ENCODE measurements at places on chromosomes 7 and 10.

DNA sequence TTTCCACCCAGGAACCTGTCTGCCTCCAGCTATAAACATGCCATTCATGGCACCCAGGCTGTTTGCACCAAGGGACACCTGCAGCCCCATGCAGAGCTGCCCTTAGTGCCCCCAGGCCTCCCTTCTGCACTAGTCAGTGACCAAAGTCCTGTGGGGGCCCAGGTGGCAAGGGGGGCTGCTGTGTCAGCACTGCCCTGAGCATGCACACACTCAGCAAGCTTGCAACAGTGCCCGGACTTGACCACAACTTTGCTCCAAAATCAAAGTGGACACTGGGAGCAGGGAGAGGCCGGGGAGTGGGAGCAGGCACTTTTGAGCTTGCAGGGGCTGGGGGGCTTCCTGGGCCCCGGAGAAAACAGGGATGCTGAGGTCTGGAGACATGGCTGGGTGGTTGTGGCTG, 192.9 kb upstream of the MBL2 start:
- DNase-seq = peak; percentile 87

DNA sequence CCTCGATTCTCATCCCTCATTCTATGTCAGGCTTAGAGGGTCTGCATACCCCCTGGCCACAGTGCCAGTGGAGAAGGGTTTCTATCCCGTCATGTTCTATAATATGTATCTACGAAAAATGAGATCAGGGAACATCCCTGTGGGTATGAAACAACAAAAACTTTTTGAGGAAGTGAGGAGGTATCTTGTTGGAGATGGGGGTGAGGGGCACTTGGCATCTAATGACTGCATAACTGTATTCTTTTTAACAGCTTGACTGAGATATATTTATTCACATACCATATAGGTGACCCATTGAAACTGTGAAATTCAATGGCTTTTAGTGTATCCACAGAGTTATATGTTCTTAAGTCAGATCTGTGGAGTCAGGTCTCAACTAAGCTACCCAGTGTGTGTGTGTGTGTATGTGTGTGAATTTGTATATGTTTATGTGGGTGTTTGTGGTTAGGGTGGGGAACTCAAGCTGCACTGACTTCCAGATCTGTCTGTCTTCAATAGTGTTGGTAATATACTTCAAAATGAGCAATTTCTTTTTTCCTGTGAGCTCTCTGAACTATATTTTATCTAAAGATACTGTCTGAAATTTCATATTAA, 528.9 kb downstream of the CNTNAP2 start:
- no peak for DNase-seq

- DNase-seq = no peak
Observed at GRCh38 chr7:18459484-18460245, 35.9 kb upstream of the HDAC9 start.

DNA sequence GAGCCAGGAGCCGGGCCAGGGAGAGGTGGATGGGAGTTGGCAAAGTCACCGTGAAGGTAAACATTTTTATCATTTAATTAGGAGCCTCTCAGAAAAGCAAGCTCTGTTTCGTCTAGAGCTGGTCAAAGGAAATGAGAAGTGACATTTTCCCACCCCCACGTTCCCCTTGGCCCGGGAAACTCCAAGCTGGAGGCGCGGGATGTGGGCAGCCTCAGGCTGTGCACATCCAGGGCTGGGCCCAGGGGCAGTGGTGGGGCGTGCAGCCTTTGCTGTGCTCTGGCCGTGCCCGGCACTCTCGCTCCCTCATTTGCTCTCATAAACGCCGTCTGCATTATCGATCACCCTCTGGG, 135.6 kb upstream of the RET start:
- DNase-seq = no peak

GRCh38 chr7:16615228-16615627, 30.3 kb downstream of the ANKMY2 start:
- DNase-seq = no peak

GRCh38 chr7:148289630-148290029, 300.9 kb upstream of the C7orf33 start:
- peak; percentile 41 for DNase-seq

DNA sequence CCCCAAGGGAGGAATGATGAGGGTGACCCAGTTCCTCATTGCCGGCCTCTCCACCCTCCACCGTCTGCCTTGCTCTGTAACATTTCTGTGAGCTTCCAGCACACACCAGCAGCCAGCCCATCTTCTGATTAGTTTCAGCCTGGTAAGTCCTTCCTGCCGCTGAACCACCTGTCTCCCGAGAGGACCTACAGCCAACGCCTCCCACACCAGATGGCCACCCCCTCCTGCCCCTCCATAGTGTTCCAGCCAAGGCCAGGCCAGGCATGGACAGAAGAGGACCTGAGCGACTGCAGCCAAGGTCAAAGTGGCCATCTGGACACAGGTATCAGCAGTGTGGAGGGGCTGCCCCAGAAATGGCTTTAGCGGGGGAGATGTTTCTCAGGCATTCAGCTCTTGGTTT, 170.7 kb upstream of the CTBP2 start:
- no peak for DNase-seq

DNA sequence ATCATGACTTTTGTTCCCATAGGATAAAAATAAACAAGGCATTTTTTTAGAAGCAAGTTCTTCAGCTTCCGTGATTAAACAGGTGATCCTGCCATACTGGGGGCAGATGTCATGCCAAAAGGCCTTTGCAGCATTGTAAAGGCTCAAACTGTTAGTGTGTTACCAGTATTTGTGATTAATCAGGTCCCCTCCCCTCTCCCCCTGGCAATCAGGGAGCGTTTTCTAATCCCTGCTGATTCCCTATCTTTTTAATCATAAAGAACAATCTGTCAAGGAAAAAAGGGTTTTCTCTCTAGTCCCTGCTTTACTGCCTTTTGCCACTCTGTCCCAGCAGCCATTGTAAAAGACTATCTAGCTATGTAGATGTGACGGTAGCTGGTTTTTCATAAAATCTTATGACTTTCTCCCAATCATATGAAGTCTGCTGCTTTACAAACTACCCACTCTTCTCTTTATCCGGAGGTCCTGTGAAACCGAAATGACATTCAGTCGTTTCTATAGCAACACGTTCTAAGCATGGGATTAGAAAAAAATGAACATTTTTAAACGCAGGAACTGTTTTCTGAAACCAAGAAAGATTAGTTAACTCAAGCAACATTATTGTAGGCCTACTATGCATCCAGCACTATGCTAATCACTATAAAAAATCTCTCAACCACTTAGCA, 210.9 kb downstream of the RNLS start:
- no peak for DNase-seq

DNA sequence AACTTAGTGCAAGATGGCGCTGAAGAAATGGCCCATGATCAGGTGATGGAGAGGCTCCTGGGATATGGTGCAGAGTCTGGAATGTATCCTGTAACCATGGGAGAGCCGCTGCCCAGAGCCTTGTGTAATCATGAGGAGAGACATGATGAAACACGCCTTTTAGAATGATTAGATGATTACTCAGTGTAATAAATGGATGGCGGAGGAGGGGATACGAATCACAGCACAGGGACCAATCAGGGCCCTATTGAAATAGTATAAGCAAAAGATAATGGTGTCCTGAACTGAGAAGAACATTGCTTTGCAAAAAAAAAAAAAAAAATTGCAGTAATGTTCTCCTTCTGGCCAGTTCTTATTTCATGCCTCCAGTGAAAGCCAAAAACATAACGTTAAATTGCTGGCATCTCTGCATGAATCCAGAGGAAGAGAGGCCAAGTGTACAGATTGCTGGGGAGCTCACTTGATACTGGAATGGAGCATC, 668.5 kb upstream of the AUTS2 start:
- DNase-seq = no peak

DNA sequence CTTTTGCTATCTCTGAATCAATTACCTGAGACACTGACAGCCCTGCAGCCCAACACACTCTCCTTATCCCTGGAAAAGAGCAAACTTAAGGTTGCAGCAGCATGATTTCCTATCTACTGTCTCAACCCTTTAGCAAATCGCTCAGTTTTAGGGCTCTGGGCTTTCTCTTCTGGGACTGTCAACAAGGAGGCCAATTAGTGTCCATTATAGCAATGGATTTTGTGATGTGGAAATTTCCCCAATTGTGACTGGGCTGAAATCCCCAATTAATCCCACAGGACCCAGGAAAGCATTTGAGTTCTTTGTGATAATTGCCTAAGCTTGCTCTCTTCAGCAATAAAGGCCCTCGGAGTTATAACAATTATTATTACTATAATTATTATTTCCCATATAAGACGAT, 197.0 kb downstream of the ZNF438 start:
- DNase-seq = no peak

- DNase-seq = peak; percentile 88
Observed at GRCh38 chr10:5666008-5666840, at the start of gene ASB13. Gene ASB13 (minus strand): TSS chr10:5666595. CDS start chr10:5666551, 44 bp downstream.

DNA sequence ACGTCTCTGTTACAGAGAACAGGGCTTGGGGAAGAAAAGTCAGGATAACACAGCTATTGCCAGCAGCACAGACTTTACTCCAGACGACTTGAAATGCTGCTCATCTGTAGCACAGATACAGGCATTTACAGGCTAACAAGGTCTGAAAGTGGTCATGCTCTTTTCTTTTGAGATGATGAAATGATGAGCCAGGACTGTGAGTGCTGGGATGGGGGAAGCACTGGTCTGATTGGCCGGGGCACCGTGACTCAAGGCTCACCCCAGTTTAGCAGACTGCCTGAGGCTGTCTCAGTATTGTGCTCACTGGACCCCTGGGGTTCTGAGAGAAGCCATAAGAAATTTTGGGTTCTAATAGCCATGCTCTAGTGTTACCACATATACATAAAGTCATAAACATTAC, 12.4 kb downstream of the SMKR1 start:
- DNase-seq = no peak

DNA sequence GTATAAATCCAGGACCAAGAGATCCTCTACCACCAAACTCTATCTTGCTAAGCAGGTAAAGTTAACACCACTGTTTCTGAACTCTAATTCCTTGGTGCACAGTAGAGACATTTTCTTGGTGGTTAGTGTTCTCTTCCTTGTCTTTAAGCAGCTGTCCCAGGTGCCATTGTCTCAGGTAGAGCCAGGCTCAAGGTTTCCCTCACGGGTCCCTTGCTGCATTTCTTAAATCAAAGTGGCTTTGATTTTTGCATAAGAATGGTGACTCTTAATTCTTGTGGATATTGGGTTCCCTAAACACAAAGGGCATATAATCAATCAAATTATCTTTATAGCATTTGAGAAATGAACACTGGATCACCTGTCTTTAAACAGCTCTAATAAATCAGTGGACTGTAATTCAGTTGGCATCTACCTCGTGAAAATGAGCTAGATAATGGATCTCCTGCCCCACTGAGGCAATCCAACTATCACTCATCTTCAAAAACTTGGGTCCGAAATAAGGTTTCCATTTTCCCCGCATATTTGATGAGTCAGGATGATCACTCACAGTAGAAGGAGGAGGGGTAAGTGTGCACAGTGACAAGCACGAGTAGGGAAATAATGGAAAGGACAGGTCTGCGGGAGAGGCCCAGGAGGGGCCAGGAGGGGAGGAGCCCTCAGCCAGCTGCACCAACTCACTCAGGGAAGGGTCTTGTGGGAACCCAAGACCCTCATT, 2.4 kb downstream of the ABCC2 start:
- no peak for DNase-seq

- no peak for DNase-seq
Observed at GRCh38 chr7:11221984-11222383, 248.3 kb downstream of the PHF14 start.

DNA sequence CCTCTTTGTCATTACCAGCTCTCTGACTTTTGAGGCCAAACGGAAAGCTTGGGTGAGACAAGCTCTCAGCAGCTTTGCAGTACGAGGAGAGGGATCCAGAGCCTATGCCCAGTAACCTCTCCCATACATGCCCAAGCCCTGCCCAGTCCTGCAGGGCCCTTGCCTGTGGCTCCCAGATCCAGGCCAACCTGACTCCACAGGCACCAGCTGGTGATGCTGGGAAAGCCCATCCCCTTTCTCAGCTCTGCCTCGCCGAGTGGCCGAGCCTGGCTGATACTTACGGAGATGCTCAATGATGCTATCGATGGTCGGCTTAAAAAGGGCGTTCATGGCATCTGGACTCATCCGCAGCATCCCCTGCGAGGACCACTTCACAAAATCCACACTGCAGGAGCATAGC, 55.4 kb downstream of the PNLIPRP2 start:
- no peak for DNase-seq

DNA sequence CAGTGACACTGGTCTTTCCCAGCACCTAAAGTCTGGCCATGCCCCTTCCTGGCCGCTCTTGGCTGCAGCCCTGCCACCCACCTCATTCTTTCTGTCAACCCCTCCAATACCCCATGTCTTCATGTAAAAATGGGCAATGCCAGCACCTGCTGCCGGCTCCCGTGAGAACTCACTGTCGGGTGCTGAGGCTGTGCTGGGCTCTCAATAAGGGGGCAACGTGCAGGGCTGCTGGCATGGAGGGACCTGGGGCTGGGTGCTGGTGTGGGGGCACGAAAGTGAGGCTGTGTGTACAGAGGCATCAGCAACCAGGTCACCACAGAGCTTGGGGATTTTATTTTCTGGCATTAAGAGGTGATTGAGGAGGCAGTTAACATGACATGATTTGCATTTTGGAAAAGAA, 65.3 kb downstream of the ALOX5 start:
- DNase-seq = no peak

GRCh38 chr10:129769381-129770116, 194.5 kb downstream of the EBF3 start:
- DNase-seq = no peak

- DNase-seq = peak; percentile 31
Observed at GRCh38 chr7:128408709-128409595, 830 bp downstream of the IMPDH1 start.

DNA sequence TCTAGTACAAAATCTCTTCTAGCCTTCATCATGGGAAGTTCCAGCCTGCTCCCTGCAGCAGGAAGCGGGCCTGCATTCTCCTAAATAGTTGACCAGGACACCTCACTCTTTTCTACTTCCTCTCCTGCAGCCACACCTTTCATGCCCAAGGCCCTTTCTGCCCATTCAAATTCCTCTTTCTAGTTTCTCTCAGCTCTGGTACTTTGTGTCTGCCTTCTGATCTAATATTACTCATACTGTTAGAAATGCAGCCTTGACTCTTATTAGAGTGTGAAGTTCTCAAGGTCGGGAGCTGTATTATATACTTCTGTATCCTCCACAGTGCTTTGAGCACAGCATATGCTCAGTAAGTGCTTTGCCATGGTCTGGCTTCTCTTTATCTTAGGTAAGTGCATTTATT, 103.1 kb downstream of the PRKCQ start:
- no peak for DNase-seq

- DNase-seq = no peak
Observed at GRCh38 chr7:46859963-46860475, 721.9 kb downstream of the TNS3 start.

DNA sequence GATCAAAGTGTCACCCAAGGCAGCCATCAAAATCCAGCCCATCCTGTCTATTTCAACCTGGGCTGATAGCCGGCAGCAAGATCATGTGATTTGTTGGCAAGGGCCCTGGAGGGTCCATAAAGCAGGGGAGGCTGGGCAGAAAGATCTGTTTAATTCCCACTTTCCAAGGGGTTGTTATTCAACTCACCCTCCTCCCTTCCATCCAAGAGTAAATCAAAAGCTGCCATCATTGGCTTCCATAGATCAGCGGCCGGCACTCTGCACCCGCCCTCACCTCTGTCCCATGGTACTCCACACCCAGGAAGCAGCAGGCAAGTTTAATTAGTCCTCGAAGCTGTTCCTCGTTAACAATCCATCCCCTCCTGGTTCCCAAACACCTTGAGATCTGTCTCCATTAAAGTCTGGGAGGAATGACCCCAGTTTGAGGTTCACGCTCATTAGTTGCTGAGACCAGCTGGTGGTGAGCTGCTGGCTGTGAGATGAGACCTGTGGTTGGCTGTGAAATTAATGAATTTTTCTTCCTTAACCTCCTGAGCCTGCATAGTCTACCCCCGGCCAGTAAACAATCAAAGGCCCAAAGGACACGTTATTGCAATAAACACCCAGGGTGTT, 120.6 kb upstream of the CHST15 start:
- DNase-seq = no peak

- no peak for DNase-seq
Observed at GRCh38 chr10:58642283-58642682, 129.6 kb downstream of the BICC1 start.

Measured in RPMI8226 (cell line).